ENCODE measurements at places on chromosomes 13 and 19.

DNA sequence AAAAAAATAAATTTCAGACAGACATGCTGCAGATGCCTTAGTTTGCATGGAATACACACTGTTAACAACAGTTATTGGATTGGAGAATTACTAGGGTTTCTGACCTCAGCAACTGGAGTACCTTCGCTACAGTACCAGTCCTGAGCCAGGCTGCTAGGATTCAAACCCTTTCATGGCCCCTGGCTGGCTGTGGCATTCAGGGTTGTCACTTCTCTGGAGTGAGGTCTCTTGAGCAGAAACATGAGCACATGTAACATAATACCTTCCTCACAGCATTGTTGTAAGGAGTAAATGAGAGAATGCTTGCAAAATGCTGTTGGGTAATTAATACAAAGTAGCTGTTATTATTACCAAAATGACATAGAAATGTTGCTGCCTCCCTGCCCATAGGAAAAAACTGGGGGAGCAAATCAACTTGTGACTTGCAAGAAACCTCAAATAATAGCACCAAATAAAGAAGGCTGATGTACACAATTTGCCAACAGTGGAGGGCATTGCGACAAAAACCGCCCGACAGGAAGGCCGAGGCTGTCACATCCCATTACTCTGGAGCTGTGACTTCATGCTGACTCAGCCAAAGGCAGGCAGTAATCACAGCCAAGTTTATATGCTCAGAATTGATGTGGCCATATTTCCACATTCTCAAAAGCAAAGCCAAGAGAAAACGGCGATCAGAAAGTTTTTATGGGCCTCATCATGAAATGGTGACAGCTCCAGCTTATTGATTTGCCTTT is 100.4 kb downstream of the RFC3 start:
- no peak for DNase-seq

DNA sequence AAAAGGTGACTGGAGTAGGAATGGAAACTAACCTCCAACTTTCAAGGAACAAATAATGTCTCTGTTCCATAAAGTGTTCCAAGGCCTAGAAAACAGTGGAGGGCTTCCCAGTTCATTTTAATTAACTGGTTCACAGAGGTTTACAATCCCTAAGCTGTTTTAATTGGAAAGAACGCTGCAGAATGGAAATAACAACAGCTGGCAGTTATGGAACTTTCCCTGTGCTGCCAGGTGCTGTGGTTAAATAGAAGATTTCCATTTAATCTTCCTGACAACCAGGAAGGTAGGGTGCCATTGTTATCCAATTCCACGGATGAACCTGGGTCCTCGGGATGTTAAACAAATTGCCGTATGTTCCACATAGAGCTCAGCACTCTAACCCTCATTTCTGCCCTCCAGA is 22.2 kb upstream of the PEG3 start:
- no peak for DNase-seq

- DNase-seq = no peak
Observed at GRCh38 chr19:33906578-33907335, 110.1 kb downstream of the KCTD15 start.

DNA sequence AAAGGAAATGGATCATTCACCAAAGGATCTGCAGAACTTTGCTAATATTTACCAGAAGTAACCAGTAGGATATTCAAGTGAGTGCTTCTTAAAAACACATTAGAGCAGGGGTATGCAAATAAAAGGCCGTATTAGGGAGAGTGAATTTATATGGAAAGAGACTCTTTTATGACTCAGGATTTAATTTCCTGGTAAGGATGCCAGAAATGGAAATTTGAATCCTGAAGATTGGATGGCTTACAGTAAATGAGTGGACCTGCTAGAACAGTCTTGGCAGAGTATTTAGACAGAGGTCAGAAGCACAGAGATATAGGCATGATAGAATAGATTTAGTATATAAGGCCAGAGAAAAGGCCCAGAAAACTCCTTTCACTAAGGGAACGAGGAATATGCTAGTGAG is 201.6 kb downstream of the SLITRK5 start:
- no peak for DNase-seq

- no peak for DNase-seq
Observed at GRCh38 chr19:33878030-33878544, 81.4 kb downstream of the KCTD15 start.

DNA sequence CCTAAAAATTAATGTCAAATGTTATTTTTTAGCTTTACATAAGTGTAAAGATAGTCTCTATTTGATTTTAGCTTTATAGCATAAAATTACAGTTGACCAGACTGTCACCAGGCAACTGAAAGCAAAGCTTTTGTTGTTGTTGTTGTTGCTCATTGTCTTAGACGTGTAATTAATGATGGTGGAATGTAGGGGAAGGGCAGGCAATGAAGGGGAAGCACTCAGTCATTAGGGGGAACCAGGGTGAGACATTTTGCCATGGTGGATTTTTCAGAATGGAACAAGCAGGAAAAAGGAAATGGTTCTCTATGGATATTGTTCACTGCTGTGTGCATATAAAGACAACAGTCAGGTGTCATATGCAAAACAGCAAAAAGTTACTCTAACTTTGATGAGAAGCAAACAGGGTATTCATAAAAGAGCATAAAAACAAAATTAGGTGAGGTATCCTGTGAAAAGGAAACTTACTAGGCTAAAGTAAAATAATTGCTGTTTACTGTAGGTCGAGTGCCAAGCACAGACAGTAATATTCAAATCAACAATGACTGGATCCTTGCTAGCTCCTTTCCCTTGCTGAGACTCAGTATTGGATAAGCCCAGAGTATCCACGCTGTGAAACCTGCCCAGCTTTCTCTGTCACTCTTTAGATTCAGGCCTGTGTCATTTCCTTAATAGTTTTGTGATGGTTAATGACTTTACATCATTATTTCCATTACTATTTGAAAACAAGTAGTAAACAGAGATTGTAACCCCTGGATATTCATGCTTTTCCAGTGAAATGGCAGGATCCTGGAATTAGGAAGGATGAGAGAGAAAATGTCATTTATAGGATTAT is 110.5 kb downstream of the LRCH1 start:
- DNase-seq = no peak

GRCh38 chr19:41868120-41868988 is 8.3 kb downstream of the RPS19 start:
- no peak for DNase-seq

DNA sequence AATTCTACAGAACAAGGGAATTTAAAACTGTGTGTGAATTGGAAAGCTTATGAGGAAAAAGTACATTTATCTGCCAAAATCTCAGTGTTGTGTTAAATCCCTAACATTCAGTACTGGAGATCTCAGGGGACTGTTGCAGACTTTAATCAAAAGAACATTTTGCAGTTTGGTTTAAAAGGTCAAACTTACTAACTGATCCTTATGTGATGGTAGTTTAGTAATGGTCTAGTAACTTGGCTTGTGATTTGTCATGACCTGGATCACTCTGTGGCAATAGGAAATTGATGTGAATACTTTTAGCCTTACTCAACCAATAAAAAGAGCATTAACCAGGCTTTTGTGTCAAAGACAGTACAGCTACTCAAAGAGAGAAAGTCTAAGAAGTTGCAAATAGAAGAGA is 862.1 kb upstream of the MIR17HG start:
- no peak for DNase-seq

DNA sequence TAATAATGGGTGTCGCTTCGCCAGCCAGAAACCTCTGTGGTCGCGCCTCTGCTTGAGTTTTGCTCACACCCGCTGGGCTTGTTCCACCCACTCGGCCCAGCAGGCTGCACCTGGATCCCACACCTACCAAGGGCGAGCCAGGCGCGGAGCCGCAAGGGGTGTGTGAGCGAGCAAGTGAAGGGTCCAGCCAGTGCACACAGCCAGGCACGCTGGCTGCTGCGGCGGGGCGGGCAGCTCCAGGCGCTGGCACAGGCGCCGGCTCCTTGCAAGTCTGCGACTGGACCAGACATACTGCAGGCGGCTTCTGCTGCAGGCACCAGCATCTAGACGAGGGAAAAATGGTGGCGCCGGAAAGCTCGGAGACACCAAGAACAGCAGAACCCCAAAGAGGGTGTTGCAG is 1.8 kb upstream of the ZNF256 start:
- no peak for DNase-seq

DNA sequence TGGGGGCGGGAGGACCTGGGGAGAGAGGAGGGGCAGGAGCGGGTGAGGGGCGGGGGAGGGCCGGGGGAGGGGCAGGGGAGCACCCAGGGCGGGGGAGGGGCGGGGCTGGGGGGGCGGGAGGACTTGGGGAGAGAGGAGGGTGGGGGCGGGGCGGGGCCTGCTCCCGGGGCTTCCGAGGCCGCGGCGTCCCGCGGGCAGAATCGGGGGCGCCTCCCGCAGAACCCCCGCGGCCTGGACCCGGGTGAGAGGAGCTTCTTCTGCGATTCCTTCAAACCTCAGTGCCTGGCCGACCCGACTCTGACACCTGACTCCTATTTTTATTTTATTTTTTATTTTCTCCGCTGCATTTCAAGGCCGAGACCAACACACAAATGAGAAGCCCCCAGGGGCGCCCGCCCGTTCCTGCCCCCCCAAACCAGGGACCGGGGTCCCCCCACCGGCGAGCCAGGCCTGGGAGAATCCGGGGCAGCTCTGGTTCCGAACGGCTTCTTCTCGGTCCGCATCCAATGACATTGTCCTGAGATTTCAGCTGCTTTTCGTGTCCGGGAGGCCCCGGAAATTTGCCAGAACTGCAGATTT is 470 bp upstream of the GRTP1 start:
- DNase-seq = no peak

DNA sequence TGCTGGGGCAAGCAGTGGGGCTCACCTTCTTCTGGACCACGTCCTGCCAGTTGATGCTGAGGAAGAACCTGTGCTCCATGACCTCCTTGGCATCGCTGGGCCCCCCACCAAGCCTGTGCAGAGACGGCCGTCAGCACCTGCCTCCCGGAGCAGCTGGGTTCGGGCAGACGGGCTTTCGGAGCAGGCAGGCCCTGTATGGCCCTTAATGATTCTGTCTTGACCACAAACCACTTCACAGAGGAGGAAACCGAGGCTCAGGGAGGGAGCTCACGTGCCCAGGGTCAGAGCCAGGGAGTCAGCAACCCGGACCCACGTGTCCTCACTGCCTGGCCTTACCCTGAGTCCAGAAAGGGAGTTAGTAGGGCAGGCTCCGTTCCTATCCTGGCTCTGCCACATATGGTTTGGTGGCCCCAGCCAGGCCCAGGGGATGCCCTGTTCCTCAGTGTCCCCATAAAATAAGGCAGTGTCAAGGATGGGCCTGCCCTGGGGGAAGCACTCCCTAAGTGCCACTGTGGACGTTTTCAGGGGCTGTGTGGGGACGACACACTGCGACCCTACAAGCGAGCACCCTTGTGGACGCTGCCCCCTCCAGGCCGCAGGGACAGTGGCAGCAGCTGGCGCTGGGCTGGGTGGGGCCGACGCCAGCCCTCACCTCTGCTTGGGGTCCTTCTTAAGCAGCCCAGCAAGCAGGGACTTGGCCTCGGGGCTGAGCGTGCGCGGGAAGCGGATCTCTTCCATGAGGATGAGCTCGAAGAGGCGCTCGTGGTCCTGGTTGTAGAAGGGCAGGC is 8.9 kb upstream of the CCNP start:
- DNase-seq = no peak

DNA sequence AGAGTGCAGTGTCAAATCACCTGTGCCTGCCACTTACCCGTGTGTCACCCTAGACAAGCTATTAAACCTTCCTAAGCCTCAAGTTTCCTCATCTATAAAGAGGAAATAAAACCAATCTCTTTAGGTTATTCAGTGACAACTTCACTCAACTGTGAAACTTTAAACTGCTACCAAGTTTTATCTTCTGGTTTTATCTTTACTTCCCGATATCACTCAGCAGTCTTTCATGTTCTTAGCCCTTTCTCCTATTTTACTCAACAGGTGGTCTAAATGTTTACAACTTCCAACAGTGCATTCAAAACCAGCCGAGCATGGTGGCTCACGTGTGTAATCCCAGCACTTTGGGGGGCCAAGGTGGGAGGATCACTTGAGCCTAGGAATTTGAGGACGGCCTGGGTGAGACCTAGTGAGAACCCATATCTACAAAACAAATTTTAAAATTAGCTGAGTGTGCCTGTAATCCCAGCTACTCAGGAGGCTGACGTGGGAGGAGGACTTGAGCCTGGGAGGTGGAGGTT is 59.6 kb downstream of the GPALPP1 start:
- no peak for DNase-seq

- DNase-seq = no peak
Observed at GRCh38 chr19:2942928-2943640, 1.7 kb downstream of the ZNF77 start.

GRCh38 chr19:54415901-54416673 is 823 bp downstream of the TTYH1 start:
- no peak for DNase-seq

- no peak for DNase-seq
Observed at GRCh38 chr13:65940720-65941119, 1289.4 kb downstream of the PCDH9 start.

DNA sequence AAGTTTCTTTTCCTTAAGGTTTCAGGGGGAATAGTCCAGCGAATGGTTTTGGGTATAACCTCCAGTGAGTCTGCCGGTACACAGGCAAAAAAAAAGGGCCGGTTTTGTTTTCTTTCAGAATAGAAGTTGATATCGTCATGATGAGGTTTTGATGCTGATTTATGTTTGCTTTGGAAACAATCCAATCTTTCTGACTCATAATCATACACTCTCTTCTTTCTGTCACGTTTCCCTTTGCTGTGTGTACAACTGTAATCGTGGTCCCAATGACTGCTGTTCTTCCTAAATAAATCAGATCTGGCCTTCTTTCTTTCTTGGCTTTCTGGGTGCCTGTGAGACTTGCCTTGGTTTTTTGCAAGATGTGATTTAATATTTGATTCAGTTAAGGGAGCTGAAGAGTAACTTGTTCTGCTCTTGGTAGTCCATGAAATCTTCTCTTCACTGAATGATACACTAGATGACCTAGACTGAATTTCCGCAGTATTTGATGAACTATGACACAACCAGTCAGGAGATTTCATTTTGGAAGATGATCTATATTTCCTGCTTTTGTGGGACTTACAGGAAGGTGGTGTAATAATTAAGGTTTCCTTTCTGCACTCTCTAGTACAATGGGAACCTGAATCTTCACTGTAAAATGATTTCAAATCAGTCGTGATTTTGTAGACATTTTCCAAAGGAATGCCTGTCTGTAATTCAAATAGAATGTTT is 34.9 kb upstream of the METTL21C start:
- peak; percentile 90 for DNase-seq

DNA sequence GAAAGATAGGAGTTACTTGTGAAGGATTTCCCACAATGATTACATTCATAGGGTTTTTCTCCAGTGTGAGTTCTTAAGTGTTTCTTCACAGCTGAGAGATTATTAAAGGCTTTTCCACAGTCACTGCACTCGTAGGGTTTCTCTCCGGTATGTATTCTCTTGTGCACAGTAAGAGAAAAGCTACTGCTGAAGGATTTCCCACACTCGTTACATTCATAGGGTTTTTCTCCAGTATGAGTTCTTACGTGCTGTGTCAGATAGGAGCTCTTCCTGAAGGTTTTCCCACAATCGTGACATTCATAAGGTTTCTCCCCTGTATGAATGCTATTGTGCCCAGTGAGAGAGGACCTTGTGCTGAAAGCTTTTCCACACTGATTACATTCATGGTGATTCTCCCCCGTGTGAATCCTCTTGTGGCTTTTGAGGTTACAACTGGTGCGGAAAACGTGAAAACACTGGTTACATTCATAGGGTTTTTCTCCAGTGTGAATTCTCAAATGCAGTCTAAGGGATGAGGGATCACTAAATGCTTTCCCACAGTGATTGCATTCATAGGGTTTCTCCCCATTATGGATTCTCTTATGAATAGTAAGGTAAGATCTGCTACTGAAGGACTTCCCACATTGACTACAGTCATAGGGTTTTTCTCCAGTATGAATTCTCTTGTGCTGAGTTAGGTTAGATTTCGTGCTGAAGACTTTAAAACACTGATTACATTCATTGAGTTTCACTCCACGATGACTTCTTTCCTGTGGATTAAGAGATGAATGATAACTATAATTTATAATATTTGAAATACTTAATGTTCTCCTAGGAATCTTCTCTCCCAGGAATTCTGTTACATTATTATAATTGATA is 20.6 kb downstream of the ZNF558 start:
- no peak for DNase-seq

Measured in glomerular endothelial cell (primary cell).